ENCODE measurements at places on chromosomes 16 and 17.

DNA sequence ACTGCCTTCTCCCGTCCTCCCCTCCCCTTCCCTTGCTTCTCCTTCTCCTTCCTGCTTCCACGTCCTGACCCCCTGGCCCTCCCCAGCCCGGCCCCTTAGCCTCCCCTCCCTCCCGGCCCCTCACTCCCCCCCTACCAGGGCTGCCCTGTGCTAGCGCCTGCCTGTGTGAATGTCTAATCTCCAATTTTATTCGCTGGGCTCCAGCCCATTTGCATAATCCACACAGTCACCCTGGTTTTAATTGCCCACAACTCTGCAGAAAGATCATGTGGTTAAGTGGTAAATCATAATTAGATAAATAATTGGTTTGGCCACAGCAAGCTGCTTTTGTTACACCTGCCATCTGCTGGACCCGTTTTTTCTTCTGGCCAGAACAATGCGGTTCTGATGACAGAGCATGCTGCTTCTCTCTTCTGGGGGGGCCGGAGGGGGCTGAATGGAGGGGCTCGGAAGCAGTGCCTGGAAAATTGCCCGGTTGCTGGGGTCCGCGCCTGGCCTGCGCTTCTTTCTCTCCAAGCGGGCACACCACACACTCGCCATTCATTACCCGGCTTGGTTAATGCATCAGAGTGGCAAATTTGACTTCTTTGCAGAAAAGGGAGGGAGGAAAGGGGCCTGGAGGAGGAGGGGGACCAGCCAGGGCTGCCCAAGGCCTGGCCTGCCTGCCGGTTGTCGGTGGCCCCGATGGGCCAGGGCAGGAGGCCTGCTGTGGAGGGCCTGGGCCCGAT, 19.5 kb upstream of the GSE1 start:
- no peak for DNase-seq

- DNase-seq = no peak
Measured at GRCh38 chr17:62172492-62173291, 107.6 kb upstream of the MED13 start.

DNA sequence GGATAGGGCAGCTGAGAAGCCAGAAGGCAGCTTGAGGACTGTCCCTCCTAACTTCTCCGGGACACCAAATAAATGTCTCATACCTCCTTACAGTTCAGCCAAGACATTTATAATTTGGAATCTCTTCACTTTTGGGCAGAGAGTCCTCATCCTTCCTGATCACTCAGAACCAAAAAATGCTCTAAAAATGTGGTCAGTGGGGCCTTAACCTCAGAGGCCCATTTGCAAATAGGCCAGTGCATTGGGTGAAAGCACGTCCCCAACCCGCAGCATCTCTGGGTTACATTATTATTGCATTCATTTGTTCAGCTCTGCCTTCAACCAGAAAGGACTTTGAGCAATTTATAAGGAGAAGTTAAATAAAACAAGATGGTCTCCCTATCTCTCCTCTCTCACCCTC, 112.4 kb upstream of the IRX3 start:
- DNase-seq = no peak

DNA sequence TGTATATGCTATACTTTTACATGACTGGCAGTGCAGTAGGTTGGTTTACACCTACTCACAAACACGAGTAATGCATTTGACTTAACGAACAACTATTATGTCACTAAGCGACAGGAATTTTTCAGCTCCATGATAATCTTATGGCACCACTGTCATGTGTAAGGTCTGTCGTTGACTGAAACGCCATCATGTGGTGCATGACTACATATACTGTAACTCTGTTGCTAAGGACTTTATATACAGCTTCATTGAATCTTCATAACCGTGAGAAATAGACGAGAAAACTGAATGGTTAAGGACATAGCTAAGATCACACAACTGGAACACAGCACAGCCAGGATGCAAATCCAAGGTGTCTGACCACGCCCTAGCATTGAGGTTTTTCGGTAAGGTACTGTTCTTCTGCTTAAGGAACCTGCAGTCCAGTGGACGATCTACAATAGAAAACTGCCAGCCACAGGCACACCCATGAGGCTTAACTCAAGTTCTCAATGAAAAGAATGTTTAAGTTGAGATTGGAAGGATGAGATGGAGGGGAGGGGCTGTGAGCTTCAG, 3.3 kb downstream of the CFAP20 start:
- DNase-seq = no peak

Data from NCI-H345 (cell line).